BE2C (cell line): ENCODE measurements at places on chromosomes 4 and X.

- DNase-seq: no peak
Measured at GRCh38 chr4:105461221-105461620, 12.6 kb downstream of the PPA2 start.

GRCh38 chrX:109281483-109282275 is 200.2 kb downstream of the GUCY2F start:
- DNase-seq: no peak

- no peak for DNase-seq
Measured at GRCh38 chrX:23434356-23434884, 99.8 kb downstream of the PTCHD1 start.

DNA sequence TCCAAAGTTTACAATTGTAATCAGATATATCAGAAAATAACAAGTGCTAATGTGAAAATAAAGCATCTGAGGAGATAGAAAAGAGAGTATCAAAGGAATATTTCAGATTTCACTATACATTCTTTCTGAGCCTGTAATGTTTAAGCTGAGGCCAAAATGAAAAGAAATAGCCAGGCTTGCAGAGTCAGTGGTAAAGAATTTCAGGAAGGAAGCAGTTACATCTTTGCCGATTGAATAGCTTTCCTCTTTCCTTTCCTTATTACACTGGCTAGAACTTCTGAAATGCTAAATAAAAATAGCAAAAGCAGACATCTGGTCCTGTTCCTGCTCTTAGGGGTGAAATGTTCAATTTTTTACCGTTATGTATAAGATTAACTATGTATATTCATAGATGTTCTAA is 1441.6 kb upstream of the PCDH7 start:
- no peak for DNase-seq

- DNase-seq: no peak
Measured at GRCh38 chr4:2832309-2832980, 11.2 kb upstream of the ADD1 start.

GRCh38 chr4:177194906-177195305 is 114.8 kb upstream of the NEIL3 start:
- no peak for DNase-seq

DNA sequence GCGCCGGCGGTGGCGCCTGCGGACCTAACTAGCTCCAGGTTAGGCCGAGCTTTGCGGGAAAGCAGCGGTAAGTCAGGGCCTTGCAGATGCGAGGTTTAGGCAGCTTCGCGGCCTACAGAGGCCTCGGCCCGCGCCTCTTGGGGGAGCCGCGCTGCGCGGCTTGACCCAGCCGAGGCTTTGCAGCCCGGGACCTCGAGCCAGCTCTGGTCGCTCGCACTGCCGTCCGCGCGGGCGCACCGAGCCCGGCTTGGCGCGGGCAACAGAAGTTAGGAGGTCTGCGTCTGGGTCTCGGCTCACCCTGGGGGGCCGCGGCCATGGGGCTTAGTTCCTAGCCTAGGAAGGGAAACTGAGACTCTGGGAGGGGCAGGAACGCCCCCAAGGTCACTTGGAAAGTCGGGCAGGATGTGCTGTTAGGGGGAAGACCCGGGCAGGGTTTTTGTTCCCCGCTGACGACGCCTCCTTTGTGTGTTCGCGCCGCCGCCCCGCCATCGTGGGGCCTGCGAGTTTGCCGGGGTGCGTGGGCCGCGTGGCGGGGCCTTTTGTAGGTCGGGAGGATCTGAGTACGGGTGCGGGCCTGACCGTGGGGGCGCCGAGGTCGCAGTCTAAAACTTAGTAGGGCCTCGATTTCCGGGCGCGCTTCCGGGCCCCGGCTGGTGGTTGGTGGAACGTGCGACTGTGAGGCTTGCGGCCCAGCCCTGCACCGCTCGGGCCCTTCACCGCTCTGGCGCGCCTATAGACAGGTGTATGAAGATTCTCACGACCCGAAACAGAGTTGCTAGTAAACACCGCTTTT is 482 bp downstream of the RNF4 start:
- DNase-seq: peak; percentile 48
